ENCODE measurements at places on chromosomes 6 and 20. TPM values are rescaled to one million over a fixed set of nuclear protein-coding genes. Genes with fewer than 3 reads are reported as not detected.

Gene GSTA2
- polyA plus RNA-seq: 0.19 TPM

Gene FOXP4
- polyA plus RNA-seq: 34.4 TPM

Gene OR12D3
- polyA plus RNA-seq: not detected

- no peak for DNase-seq
These were observed 521.6 kb downstream of the CD83 start for GRCh38 chr6:14638906-14639761.

GRCh38 chr20:59087829-59088433, 45.3 kb upstream of the PRELID3B start:
- DNase-seq: peak; percentile 50

All from left renal cortex interstitium (tissue), 4 donors.